ENCODE measurements at places on chromosomes 7 and 10.

DNA sequence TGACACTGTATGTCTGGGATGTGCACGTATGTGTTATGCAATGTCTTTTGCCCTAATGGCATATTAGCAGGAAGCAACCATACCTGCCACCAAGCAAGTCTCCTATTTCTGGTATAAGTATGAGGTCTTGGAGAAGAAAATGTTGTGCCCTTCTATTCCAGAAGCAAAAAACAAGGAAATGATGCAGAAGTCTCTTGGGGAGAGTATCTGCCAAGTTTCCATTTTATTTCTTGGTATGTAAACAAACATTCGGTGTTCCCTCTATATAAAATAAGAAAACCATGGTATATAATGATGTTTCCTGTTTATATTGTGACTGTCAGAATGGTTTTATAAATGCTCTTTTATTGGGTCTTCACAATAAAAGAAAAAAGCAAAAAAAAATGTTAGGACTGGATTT lies 19.3 kb upstream of the MYO3A start:
- DNase-seq = no peak

DNA sequence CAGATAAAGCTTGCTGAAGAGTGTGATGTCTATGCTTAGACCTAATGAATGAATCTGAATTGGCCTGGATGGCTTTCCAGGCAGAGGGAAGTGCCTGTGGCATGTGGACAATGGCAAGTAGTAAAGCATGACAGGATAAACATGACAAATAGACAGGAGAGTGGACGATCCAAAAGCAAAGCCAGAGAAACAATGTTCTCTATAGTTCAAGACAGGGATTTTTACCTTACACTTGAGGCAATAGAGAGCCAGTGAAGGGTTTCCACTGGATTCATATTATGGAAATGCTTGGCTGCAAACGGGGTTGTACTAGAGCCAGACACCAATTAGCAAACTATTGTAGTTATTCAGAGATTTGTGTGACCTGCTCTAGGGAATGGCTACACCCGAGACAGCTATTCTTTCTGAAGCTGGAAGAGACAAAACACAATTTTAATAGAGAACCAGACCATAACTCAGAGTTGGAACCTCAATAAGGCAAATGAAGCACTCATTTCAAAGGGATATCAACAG lies 2.3 kb downstream of the AGMO start:
- no peak for DNase-seq

GRCh38 chr10:90977855-90978486 lies 57.1 kb upstream of the ANKRD1 start:
- DNase-seq = no peak

- DNase-seq = no peak
Measured at GRCh38 chr7:18212758-18213157, 185.1 kb upstream of the PRPS1L1 start.

GRCh38 chr10:69319841-69320316 lies 41.6 kb downstream of the HK1 start:
- no peak for DNase-seq

GRCh38 chr10:89466599-89467035 lies 52.2 kb downstream of the IFIT5 start:
- no peak for DNase-seq

- DNase-seq = no peak
Measured at GRCh38 chr10:60394446-60394845, 4.8 kb upstream of the ANK3 start.

DNA sequence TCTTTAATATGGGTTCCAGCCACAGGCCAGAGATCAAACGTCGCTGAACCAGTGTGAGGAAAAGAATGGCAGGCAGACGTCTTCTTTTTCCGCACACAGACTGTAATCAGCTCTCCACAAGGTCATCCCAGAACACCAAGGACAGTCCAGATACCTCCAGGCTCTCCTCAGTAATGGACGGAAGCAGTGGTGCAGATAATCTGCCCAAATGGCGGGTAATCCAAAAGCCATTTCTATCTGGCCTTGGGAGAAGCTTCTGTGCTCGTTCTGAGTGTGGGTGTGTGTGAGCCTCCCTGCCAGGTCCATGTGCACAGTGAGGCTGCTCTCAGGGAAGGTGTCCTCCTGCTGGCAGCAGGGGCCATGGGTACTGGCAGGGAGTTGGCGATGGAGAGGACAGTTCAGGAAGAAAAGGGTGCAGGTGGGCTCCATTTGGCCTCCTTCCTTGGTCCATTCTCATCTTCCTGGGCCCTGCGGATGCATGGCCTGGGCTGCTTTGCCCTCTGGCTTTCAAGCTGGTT lies 15.6 kb upstream of the TEX36 start:
- DNase-seq = no peak

DNA sequence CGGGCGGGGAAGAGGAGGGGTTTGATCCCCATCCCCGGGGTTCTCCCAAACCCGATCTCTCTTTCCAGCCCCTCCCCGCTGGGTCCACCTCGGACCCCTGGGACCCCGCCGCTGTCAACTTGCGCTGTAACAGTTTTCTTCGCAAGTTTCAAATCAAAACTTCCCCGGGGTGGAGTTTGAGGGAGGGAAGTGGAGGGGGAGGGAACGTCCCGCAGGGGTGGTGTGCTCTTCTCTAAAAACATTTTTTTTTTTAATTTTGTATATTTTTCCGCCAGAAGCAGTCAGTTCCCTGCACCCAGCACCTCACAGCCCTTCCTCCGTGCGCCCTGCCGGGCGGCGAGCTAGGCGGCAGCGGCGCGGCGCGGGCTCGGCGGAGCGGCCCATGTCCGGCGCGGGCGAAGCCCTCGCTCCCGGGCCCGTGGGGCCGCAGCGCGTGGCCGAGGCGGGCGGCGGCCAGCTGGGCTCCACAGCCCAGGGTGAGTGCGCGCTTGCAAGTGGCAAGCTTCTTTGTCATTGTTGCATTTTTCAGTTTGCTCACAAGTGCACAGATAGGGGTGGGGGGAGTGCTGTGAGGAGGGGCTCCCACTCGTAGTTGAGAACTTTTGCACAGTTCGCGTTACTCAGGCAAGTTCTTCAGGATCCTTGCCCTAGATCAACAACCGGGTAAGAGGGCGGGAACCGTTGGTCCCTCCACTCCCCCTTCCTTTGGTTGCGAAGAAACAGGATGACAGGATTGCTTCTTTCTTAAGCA lies 933 bp downstream of the MDFIC start:
- peak; percentile 29 for DNase-seq

DNA sequence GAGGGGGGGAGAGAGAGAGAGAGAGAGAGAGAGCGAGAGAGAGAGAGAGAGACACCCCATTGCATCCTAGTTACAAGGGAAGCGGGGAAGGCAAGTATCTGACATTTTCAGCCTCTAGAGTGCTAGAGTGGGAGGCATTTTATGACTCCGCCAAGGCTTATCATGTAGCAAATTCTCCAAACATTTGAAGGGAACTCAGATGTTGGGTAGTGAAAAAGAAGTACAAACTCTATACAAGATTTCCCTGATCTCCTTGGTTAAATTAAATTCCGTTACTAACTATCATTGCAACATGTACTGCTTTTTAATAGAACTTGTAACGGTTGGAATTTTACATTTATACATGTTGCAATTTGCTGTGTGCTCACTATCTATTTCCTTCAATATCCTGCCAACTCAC lies 83.4 kb upstream of the FAM3C start:
- no peak for DNase-seq

- no peak for DNase-seq
Measured at GRCh38 chr10:716821-717220, 27.4 kb upstream of the DIP2C start.

GRCh38 chr10:128922172-128922571 lies 544.9 kb upstream of the MGMT start:
- peak; percentile 24 for DNase-seq

- no peak for DNase-seq
Measured at GRCh38 chr7:137958470-137959431, 43.1 kb downstream of the CREB3L2 start.

GRCh38 chr7:4260867-4261600 lies 421.1 kb upstream of the FOXK1 start:
- DNase-seq = no peak

GRCh38 chr10:81200801-81201200 lies 663.1 kb downstream of the SH2D4B start:
- DNase-seq = no peak

GRCh38 chr7:147418966-147419365 lies 1171.6 kb upstream of the C7orf33 start:
- no peak for DNase-seq

- no peak for DNase-seq
Measured at GRCh38 chr7:104240401-104240800, 32.6 kb upstream of the ORC5 start.

DNA sequence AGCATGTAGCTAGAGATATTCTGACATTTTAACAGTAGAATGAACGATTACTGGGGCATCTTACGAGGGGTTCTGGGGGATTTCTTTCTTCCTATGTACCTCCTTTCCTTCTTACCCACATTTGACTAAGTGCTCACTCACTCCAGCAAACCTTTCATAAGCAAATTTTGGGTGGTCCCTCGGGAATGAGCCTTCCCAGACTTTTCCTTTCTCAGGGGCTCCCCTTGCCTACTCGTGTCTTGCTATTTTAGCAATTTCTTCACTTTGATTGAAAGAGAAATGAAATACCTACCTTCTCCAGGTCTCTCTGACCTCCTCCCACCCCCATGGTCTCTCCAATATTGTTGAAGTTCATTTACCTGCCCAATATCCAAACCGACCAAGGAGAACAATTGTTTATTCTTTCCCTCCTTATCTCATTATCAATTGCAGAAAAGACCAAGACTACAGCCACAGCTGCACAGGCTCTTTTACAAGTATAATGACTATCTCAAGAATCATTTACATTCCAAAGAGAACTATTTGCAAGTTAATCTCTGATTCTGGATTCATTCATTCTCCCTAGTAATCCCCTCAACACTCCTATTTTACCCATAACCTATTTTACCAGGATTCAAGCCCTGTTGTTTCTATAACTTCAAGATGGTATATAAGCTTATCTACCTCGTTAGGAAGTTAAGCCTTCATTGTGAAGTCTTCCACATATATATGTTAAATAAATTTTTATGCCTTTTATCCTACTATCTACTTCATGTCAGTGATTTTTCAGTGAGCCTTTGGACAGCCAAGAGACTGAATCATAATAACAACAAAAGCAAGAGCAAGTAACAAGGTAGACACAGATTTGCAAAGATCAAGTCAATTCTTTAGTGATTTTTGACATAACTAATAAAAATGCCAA lies 480.6 kb downstream of the IPMK start:
- no peak for DNase-seq

- DNase-seq = no peak
Measured at GRCh38 chr7:3260401-3260715, 40.7 kb upstream of the SDK1 start.

GRCh38 chr7:118918556-118918955 lies 694.1 kb downstream of the ANKRD7 start:
- DNase-seq = no peak

DNA sequence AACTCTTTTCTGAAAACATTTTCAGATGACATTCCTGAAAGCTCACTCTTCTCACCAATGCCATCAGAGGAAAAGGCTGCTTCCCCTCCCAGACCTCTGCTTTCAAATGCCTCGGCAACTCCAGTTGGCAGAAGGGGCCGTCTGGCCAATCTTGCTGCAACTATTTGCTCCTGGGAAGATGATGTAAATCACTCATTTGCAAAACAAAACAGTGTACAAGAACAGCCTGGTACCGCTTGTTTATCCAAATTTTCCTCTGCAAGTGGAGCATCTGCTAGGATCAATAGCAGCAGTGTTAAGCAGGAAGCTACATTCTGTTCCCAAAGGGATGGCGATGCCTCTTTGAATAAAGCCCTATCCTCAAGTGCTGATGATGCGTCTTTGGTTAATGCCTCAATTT lies 16.5 kb downstream of the ANLN start:
- DNase-seq = no peak
